Karpas-422 (cell line): ENCODE measurements at places on chromosomes 6 and 20. TPM values are rescaled to one million over a fixed set of nuclear protein-coding genes. Genes with fewer than 3 reads are reported as not detected.
A peak's percentile ranks its signal among the peaks of the same experiment; 100 is the strongest.

DNA sequence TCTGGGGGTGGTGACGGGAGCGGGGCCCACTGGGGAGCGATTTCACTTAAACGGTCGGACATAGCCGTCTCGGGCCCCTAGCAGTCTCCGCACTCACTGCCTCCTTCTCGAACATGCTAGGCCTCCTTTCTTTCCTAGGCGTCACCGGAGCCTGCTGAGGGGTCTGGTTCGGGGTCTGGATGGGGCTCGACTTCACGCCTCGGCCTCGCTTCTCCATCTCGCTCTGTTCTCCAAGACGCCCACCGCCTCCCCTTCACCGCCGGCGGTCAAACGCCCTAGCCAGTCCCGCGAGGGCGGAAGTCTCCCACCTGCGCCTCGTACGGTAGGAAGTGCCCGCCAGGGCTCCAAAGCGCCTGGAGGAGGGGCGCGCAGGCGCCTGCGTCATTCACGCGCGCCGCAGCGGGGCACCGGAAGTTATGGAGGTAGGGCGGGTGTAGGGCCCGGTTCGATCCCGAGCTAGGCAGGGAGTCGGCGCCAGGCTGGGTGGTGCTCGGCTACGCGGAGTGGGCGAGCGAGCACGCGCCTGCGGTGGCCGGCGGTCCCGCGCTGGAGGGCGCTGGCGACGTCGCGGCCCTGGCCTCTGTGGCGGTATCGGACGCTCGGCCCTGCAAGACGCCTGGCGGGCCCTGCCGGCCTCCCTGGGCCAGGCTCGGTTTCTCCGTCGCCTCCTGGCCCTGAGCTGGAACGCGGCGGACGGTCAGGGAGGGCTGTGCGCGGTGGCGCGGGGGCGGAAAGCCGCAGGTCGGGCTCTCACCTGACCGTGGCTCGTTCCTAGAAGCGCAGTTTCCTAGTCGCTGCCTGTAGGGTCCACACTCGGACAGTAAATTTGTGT is at the start of the genes DYNLT2 and ERMARD:
DYNLT2 (minus strand) TSS at position 331 of the 832 bp plus-strand sequence; CDS start at position 217, 114 bp downstream.
ERMARD (plus strand) TSS at position 381 of the 832 bp plus-strand sequence; CDS start at position 417, 36 bp downstream.
- peak within 1 kb of the TSS; percentile 62 for H3K27ac ChIP-seq
- no peaks in the 10 kb centered on the region for H3K27me3 ChIP-seq
- H3K36me3 ChIP-seq = peaks cover under 1% of the 10 kb centered on the region
- DNase-seq = peak; percentile 98
- H3K4me1 ChIP-seq = peaks cover 26% of the 10 kb centered on the region
- peak within 1 kb of the TSS; percentile 78 for H3K4me3 ChIP-seq

CDH26 gene
- 0.22 TPM in 1 of 2 replicates, not detected in the other for total RNA-seq

DNA sequence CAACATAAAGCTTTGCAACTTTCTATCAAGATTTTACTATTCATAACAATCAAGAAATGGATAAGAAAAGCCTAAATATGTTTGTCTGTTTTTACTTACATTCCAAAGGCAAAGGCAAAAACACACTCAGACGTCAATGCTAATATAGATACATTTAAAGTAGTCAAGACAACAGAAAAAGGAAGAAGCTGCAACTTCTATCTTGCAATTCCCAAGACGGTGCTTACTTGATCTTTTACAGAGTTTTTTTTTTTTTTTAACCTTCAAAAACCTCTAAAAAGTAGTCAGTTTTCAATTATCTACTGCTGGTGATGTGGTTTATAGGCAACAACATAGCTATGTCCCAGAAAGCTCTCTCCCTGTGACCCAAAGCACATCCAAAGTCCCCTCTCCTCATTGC is 58.1 kb downstream of the EPB41L2 start:
- no peak for DNase-seq
- H3K27ac ChIP-seq = no peak overlapping the region
- no peaks in the 10 kb centered on the region for H3K27me3 ChIP-seq

DNA sequence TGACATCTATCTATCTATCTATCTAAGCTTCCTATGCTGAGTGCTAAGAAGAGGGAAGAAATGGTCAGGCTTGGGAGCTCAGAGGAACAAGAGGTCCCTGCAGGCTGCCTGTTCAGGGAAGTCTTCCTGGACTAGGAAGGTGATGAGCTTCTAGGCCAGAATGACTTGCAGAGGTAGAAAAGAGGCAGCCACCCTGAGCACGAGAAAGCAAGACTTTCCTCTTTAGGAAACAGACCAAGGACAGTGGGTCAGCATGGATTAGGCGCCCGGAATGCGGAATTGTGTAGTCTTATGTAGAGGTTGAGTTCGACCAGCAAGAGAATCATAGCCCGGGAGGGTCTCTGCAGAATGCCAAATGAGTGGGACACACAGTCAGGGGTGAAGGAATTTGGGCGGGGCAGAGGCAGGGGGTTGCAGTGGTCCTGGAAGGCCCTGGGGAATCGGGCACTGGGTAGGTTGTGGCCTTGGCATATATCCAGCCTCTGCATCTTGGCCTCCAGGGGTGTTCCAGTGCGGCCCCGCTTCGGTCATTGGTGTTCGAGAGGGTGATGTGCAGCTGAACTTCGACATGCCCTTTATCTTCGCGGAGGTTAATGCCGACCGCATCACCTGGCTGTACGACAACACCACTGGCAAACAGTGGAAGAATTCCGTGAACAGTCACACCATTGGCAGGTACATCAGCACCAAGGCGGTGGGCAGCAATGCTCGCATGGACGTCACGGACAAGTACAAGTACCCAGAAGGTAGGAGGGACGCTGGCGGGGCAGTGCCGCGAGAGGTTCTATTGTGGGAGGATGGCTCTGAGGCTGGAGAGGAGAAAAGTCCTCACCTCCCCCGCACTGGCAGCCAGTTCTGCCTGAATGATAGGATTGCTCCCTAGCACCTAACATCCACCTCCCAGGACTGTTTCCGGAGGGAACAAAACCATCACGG is 32.1 kb downstream of the TGM3 start:
- no peak overlapping the region for H3K4me3 ChIP-seq
- no peak for DNase-seq
- H3K27ac ChIP-seq = no peak overlapping the region

SGK1 gene
- total RNA-seq = 2.4 and 5.2 TPM in 2 replicates
